CD4-positive, alpha-beta T cell (primary cell): ENCODE measurements at places on chromosomes 3 and 15.

GRCh38 chr3:95177096-95177495 is 1114.2 kb downstream of the NSUN3 start:
- DNase-seq: no peak

DNA sequence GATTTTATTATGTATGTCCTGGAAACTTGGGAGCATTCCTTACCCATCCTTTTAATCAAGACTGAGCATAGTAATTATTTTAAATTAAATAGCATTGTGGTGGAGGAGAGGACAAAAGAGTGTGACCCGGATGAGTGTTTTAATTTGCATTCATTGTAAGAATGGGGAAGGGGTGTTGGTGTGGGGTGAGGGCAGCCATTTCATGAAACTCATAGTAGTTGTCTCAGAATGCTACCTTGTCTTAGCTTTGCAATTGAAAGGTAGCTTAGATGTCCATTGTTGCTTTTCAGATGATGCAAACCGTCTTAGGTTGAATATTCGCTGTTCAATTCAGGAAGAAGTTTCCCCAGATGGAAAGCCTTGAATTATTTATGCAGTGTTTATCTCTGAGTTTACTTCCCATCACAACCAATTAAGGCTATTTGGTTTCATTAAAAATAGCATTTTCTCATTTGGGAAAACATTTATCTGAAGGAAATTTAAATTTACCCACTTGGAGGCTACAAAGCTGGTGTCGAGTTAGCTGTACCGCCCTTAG is 328.4 kb downstream of the FEZF2 start:
- no peak for DNase-seq

DNA sequence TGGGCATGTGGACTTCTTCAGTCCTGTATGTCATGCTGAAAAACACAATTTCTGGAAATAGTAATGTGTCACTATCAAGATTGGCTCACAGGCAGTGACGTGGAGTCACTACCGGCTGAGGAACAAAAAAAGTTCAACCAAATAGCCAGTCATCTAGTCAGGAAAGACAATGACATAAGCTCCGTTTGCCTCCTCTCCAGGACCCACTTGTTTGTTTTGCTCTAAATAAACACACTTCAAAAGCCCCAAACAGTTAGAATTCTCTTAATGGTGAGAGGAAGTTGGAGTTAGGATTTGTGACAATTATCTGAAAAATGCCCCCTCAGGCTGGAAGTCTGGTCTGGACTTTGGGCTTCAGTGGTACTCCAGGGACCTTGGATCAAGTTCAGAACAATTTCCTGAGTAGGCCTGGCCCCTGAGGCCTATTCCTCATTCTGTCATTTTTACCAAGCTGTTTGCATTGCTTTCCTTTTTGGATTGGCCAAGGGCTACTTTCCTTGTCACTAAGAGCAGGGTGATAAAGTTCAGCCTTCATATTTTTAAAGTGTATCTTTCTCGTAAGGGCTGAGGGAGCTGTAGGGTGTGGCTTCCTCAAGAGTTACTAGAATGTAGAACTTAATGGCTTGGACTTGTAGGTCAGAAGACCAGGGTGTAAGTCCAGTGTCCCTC is 98.9 kb downstream of the EOMES start:
- no peak for DNase-seq

- no peak for DNase-seq
These were observed 197.3 kb upstream of the LINGO1 start for GRCh38 chr15:77830051-77830468.

DNA sequence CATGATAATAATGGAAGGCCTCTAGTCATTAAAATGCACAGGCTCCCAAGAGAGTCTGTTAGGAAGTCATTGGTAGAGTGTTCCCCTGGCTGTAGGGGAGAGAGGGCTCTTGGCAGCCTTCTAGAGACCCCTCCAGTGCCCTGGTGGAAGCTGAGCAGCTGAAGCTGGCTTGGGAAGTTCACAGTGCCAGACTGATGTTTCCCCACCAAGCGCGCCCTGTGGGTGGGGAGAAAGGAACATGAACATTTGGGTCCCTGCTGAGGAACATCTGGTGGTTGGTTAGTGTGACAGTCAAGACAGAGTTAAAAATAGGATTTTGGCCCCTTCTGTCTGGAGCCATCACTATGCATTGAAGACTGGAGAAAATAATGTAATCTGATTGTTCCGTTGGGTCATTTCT is 37.1 kb upstream of the RGMA start:
- no peak for DNase-seq

DNA sequence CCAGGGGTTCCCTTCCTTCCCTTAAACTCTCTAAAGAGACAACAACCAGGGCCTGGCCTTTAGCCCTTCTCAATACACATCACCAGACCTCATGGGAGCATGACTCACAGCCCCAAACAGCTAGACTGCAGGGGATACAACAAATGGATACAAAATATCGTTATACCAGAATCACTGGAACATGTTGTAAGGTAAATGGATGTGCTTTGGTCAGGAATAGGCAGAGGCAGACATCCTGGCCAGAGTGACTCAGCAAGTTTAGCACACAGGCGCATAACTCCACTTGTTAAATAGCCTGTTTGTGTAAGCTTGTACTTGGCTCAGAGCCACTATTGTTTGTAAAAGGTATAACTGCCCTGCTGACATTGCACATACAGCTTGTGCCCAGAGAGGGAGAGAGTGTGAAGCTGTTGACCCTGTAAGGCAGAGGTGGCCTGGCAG is 18.3 kb downstream of the TMED3 start:
- no peak for DNase-seq
